Esophagus squamous epithelium (tissue), 5 donors: ENCODE measurements at places on chromosomes 1 and 21.

GRCh38 chr1:198169672-198170071 is 12.9 kb downstream of the NEK7 start:
- no peak for DNase-seq

GRCh38 chr1:164748253-164748899 is 189.4 kb downstream of the PBX1 start:
- no peak for DNase-seq

DNA sequence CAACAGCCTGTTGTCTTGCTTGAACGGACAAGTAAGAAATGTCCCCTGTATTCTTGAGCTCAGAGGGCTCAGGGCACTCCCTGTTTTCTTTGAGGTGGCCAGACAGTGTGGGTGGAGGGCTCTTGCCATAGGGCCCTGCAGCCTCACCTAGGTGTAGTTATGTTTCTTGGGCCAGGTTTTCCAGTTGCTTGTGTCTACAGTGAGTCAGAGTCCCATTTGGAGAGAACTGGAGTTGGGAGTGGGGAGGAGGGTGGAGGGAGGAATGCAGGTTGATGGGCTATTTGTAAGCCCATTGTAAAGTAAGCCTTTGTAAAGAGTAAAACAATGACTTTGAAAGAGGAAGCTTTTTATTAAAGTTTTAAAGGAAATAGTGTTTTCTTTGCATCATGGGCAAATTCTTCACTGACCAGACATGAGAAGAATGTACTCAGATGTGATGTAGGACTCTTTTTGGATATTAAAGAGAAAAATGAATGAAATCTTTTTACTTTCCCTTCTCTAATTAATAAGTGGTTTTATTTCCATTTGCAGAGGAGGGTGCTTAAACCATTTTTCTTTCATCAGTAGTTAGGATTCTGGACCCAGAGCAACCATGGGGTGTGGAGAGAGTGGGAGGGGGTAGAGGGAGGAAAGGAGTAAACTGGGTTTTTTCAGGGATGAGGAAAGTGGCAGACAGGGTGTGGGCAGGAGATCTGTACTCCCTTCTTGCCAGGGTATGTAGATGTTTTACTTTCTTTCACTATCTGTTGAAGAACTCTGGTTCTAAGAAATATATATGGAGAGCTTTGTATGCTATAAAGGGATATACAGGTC is 45.1 kb upstream of the MACF1 start:
- no peak for DNase-seq

GRCh38 chr1:56463376-56463775 is 116.0 kb downstream of the PLPP3 start:
- DNase-seq, result no peak

DNA sequence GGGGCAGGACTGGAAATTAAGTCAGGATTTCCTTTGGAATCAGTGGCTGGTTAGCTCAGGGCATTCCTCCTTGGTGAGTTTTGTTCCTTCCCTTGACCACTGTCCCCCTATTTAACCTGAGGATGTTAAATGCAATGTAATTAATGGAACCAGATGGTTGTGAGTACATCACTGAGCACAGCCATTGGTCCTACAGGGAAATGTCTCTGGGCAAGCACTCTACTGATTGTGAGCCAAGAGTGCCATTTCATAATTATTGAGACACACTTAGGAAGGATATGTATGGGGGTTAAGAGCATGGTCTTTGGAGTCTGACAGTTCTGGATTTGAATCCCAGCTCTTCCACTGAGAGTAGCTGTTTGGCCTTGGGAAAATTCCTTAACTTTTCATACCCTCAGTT is 74.4 kb downstream of the SPAG17 start:
- DNase-seq, result no peak

- no peak for DNase-seq
These were observed 2.7 kb downstream of the SCYL3 start for GRCh38 chr1:169890761-169891538.

- no peak for DNase-seq
These were observed 150.9 kb upstream of the C1orf174 start for GRCh38 chr1:4050998-4051397.

DNA sequence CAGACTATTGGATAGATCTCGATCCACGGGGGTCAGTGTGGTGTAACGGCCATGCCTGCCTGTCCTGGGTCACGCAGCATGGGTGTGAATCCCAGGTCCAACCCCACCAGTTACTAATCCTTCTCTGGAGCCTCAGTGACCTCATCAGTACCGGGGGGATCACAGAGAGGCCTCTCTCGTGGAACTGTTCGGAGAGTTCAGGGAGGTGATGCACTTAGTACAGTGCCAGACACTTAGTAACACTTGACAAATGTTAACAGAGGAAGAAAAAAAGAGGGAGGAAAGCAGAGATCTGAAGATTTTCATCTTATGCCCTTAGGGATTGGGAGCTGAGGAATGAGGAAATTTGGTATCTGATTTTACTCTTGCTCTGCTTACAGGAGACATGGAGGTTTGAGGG is 2.9 kb downstream of the ABCA4 start:
- DNase-seq, result no peak

- no peak for DNase-seq
These were observed 14.0 kb downstream of the SEMA6C start for GRCh38 chr1:151132335-151133017.

- DNase-seq, result no peak
These were observed 121.9 kb downstream of the ATG4C start for GRCh38 chr1:62905872-62906271.

- no peak for DNase-seq
These were observed 9.9 kb upstream of the MPL start for GRCh38 chr1:43327549-43328292.

DNA sequence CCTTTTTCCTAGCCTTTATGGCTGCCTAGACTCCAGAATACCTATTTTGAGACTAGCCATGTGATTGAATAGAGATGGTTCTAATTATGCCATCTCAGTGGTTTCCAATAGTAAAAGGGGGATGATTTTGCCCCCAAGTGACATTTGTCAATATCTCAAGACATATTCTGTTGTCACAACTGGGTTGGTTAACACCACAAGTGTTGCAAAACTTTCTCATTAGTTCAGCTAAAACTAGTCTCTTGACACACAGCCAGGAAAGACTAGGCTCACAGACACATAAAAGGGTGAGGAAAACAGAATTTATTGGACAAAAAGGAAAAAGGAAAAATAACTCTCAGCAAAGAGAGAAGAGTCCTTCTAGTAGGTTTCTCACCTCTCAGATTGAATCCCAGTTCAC is 39.9 kb upstream of the GBP5 start:
- no peak for DNase-seq

GRCh38 chr21:38942748-38943211 is 137.1 kb downstream of the ETS2 start:
- no peak for DNase-seq
